Nephron progenitor cell (in vitro differentiated cells): ENCODE measurements at places on chromosomes 7 and 10.

- no peak for DNase-seq
Measured at GRCh38 chr7:28052933-28053332, 127.7 kb downstream of the JAZF1 start.

DNA sequence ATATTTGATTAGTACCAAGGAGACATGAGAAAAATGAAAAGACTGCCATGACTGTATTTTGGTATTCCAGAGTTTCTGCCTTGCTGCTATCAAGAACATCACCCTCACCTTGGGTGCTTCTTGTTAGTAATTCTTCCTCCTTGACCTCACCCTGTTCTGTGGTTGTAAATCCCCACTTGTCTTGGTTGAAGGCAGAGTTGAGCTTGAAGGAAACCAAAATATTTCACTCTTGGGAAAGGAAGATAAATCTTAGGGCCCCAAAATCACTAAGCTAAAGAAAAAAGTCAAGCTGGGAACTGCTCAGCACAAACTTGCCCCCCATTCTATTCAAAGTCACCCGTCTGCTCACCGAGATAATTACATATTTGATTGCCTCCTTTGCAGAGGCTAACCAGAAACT is 20.6 kb upstream of the AKR1C3 start:
- no peak for DNase-seq

DNA sequence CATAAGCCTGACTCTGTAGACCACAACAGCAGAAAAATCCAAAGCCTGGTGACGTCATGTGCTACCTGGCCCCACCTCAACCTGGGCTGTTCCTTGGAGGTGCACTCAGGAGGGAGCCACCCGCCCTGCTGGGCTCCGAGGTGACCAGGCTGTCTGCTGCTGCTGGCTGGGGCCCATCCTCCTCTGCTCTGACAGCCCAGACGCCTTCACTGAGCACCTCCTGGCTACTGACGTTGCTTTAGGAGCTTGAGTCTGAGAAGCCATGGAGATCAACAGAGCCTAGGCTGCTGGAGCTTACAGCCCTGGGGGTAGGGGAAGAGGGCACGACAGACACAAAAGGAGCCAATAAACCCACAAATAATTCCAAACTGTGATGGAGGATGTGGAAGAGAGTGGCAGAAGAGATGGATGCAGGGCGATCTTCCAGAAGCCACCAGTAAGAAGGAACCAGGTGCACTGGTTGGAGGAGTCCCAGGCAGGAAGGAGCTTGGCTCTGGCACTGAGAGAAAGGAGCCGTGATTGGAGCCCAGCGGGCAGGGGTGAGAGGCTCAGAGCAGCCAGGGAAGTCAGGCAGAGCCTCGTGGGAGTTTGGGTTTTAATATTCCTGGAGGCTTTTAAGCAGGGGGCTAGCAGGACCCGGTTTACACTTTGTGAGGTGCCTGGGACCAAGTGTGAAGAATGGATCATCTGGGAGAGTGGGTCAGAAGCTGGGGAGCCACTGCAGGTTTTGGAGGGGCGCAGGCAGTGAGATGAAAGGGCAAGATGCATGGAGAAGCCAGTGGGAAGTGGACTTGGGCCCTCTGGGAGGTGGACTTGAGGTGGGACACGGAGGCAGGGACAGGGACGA is 1.7 kb upstream of the PTPRE start:
- no peak for DNase-seq

DNA sequence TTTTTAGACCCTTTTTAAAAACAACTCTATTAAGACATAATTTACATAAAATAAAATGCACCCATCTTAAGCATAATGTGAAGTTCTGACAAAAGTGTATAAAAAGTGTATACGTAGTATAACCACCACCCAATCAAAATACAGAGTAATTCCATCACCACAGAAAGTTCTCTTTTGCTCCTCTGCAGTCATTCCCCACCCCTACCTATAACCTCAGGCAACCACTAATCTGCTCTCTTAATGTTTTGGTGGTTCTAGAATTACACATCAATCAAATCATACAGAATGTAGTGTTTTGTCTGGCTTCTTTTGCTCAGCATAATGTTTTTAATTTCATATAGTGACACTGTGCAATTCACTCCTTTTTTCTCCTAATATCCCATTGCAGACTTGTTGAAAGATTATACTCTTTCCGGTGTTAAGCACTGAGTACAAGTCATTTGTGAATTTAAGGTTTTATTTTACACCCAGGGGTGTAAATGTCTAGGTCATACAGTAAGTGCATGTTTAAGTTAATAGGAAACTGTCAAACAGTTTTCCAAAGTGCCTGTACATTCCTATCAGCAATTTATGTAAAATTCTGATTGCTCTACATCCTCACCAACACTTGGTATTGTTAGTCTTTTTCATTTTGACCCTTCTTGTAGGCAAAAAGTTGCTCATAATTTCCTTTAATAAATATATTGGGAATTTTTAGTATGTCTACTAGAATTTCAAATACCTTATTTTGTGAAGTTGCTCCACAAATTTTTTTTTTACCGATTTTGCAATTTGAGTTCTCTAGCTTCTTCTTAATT is 86.3 kb downstream of the ZFAND4 start:
- no peak for DNase-seq

- DNase-seq: no peak
Measured at GRCh38 chr7:86407291-86407690, 236.4 kb upstream of the GRM3 start.

- no peak for DNase-seq
Measured at GRCh38 chr10:26441491-26442214, 3.5 kb downstream of the APBB1IP start.

GRCh38 chr7:5545222-5545914 is 121.7 kb upstream of the TNRC18 start:
- DNase-seq: no peak

- DNase-seq: no peak
Measured at GRCh38 chr7:25863005-25863728, 288.8 kb upstream of the NFE2L3 start.

GRCh38 chr7:23768022-23768421 is 58.0 kb downstream of the STK31 start:
- DNase-seq: no peak

- DNase-seq: no peak
Measured at GRCh38 chr10:3497581-3497980, 287.4 kb downstream of the KLF6 start.

DNA sequence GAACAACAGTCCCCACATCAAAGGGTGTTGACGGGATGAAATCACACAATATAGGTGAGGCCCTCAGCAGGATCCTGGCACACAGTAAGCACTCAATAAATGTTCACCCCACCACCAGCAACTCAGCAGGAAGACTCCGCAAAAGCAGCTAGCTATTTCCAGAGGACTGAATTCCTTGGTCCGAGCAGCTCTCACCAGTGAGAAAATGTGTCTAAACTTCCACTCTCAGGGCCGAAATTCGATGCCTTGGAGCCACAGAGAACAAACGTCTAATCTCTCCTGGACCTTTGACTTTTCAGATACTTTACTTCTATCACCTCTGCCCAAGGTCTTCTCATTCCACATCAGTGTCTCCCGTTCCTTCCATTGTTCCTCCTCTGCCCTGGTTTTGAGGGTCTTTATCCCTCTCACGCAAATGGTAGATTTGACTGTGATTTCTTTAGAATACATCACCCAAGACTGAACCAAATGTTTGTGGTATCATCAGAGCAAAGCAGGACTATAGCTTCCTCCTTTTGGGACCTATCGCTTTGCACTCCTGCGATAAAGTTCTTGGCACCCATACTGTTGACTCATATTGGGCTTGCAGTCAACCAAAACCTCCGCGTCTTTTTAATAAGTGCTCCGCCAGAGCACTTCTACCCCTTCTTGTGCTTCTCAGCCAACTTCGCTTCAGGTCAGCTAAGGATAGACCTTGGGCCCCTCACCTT is 903 bp upstream of the NT5C2 start:
- DNase-seq: no peak

- no peak for DNase-seq
Measured at GRCh38 chr7:84339306-84339705, 144.7 kb upstream of the SEMA3A start.
